ENCODE measurements at places on chromosomes 7 and 10.

DNA sequence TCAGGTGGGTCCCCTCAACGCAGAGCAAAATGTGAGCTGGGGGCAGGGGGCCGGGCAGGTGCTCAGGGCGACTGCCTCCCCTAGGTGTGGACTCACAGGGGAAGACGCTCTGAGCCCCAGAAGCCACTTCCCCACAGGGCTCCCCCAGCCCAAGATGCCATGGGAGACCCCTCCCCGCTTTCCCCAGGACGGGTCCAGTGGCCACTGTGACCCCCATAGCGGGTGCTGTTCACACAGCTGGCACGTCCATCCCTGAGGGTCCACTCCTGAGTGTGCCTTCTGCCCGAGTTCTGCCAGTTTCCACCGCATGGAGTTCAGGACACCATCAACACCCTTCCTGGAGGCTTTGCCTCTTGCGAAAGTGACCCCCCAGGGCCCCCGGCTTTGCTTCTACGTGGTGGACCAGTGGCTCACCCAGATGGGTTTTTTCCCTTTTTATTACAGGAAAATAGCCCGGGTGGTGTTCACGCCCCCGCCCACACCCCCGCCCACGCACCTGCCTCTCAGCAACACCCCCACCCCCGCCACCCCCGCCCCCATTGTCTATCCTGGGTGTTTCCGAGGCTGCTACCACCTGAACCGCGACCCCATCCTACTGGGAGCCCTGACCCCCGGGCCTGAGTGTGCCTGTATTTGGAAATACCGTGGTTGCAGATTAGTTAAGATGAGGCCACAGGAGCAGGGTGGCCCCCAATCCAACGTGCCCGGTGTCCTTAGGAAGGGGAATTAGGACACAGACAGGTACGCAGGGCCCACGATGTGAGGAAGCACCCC is 32.0 kb downstream of the ADAP1 start:
- no peak for DNase-seq

- DNase-seq: no peak
Measured at GRCh38 chr10:100823194-100823593, 77.8 kb downstream of the PAX2 start.

DNA sequence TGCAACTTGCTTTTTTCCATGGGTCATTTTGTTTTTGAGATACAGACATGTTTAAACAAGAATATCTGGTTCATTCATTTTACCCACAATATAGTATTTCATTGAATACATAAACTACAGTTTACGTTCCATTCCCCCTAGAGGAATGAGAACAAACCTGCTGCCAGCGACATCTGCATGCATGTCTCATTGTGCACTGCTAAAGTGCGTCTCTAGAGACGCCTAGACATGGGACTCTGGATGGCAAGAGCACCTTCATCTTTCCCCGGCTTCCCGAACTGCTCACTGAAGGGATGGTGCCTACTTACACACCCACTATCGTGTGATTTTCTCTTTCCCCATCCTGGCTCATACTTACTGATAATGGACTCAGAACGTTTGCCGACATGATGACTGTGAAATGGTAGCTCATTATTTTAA is 1.2 kb upstream of the ZNF777 start:
- DNase-seq: no peak

- no peak for DNase-seq
Measured at GRCh38 chr7:96675548-96675947, 34.1 kb downstream of the SEM1 start.

DNA sequence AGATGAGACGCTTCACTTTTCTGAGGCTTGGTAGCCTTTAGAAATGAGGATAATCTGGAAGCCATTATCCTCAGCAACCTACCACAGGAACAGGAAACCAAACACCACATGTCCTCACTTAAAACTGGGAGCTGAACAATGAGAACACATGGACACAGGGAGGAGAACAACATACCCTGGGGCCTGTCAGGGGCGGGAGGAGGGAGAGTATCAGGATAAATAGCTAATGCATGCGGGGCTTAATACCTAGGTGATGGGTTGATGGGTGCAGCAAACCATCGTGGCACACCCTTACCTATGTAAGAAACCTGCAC is 48.9 kb downstream of the LRGUK start:
- no peak for DNase-seq

DNA sequence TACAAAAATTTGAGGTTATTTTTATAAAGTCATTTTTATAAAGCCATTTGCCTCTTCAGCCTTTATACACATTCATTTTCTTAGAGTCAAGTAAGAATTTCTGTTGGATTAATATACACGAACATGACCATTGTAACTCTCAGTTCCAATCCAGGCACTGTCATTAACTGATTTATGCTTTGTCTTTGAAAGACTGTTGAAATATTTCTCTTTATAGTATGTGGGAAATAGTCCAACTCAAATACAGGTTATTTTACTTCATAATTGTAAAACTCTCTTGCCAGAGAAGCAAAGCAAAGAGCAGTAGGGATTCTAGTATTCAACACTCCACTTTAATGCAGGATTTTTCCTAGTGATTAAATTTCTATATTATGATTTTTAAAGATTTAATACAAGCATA is 36.5 kb upstream of the PAPSS2 start:
- DNase-seq: no peak

DNA sequence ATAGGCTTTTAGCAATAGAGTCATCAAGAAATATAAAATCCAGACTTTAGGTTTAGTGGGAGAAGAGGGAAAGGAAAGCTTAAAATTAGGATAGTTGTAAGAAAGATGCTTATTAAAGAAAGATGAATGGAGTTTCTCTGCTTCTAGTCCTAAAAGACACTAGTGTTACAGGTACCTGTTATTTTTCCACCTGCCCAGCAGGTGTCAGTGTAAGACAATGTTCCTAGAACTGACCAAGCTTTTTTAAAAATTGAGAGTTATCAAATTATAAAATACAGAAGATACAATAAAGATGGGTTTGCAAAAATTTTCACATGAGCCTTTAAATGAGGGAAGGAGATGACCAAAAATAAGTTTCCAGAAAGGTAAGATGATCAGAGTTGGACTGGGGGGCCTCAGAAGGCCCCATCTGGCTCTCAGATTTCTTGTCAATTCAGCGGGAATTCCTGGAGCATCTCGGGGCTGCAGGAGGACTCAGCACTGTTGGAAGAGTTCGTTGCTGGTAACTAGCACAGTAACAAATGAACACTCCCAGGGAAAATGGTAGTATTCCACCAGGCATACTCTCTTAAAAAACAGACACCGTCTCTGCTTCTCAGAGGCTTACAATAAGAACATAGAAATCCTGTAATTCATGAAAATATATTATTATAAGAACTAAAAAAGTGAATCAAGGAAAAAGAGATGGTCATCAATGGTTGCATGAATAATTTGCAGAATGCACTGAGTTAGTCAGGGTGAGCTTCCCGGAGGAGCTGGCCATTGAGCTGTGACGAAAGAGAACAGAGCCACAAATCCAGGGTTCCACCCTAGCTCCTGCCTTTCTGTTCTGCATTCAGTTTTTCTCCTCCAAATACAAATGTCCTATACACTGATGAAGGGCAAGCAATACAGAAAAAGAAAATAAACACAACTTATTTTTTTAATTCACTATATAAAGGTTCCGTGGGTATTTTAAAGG is 71.8 kb upstream of the PIK3CG start:
- DNase-seq: peak; percentile 20

- no peak for DNase-seq
Measured at GRCh38 chr7:155458111-155458877, at the start of gene EN2. Gene EN2 (plus strand): TSS chr7:155458129. CDS start chr7:155458378, 249 bp downstream.

DNA sequence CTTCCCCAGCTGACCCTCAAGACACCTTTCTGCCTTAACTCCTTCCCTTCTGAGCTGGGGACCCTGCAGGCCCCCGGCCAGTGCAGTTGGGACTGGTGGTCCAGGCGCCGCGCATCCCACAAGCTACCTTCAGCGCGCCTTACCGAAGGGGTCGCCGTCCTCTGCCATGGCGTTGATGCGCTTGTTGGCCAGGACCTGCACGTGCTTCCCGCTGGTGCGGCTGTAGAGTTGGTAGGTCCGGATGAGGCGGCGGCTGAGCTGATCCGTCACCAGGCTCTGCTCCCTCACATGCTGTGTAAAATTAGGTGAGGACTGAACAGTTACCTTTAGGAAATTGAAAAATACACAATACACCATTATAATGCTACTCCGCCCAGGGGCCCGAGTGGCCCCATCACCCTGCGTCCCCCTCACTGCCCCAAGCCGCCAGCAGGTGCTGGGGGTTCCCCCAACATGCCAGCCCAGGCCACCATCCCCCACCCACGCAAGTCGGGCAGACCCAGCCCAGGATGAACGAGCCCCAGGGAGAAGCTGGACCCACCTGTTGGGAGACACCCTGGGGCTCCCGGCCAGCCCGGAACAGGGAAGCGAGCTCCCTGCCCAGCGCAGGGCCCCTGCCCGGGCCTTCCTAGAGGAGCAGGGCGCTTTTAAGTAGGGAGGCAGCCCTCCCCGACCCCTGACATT is 1.2 kb downstream of the FGF8 start:
- DNase-seq: no peak

GRCh38 chr7:21572331-21573313 is 29.8 kb downstream of the DNAH11 start:
- no peak for DNase-seq

GRCh38 chr10:118239236-118239630 is 102.9 kb downstream of the FAM204A start:
- no peak for DNase-seq

DNA sequence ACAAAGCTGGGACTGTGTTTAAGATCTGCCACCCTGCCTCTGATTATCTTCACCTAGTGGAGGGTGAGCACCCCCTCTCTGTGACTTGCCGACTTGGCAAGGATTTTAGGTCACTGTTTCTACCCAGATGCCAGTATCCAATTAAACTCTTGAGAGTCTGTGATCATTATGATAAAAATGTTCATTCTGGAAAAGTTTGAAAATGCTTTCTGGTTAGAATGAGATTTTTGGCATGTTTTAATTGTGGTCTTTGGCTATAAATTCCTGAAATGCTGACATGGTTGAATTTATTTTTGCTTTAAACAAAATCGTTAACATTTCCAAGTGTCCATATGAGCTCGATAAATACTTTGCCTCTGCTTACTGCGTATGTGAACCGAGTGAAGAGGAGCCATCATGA is 221.4 kb downstream of the BICC1 start:
- DNase-seq: peak; percentile 91

GRCh38 chr7:40200791-40201190 is 66.0 kb downstream of the SUGCT start:
- peak; percentile 90 for DNase-seq

DNA sequence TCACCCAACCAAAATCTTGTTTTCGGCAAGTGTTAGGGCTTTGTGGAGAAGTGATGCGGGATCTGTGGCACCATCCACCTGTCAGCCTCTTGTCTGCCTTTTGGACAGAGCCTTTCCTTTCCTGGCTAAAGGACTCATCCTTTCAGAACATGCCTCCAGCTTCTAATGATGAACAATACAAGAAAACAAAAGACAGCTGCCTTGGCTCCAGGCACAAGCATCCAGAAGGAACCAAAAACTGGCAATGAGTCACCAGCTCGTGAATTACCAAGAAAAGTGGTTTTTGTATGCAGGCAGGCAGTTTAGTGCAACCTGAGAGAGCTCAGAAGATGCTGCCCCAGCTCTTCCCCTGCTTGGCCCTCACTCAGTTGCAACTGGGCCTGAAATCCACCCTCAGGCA is 84.6 kb upstream of the NAMPT start:
- peak; percentile 34 for DNase-seq

GRCh38 chr7:50397320-50397970 is 52.7 kb downstream of the FIGNL1 start:
- no peak for DNase-seq

- DNase-seq: no peak
Measured at GRCh38 chr7:25143763-25144162, 18.7 kb upstream of the CYCS start.

DNA sequence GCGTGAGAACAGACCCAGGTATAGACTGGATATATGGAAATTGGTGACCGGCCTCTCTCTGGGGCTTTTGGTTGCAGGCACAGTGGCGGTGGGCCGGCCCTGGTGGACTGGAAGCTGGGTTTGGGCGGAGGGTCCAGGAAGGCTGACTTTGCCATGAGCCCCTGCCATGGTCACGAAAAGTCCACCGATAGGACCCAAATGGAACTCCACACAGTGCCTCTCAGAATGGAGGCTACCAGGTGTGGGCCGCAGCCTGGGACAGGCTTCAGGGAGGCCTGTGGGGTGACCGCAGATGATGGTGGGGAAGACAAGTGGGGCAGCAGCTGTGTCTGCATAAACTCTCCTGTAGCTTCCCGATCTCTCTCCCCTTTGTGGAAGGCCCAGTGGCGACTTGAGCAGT is 123.2 kb downstream of the DNAJB6 start:
- DNase-seq: no peak

DNA sequence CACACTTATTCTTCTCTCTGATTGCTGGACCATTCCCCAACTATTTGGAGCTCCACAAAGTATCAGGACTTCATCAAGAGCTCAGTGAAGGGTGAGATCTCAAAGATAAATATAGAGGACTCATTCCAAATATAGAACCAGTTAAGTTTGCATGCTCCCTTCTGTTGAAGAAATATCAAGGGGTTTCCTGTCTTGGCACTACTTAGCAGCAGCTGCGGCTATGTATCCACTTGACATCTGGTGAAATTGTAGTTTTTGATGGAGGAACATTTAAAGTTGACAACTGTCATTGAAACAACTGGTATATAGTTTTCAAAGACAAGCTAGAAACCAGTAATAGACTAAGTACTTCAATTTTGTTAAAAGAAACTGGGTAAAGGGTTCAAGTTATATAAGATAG is 1.0 kb upstream of the SPAG6 start:
- DNase-seq: no peak

DNA sequence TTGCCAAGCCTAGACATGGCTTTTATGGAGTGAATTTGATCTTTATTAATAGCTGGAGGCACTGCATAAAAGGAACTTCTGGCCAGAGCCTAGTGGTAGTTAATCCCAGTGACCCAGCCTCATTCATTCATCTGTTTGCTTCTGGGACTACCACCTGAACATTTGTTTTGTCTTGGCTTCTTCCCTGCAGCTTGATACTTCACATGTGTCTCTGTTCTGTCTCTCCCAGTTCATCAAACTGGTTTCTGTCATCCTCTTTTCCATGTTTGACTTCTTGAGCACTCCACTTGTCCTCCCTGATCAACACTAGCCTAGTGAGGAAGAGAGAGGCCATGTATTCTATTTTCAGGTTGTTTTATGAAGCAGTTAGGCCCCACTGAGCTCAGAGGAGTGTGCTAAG is 163.6 kb downstream of the NRG3 start:
- DNase-seq: no peak

- DNase-seq: no peak
Measured at GRCh38 chr7:7773334-7774309, 55.2 kb upstream of the RPA3 start.

DNA sequence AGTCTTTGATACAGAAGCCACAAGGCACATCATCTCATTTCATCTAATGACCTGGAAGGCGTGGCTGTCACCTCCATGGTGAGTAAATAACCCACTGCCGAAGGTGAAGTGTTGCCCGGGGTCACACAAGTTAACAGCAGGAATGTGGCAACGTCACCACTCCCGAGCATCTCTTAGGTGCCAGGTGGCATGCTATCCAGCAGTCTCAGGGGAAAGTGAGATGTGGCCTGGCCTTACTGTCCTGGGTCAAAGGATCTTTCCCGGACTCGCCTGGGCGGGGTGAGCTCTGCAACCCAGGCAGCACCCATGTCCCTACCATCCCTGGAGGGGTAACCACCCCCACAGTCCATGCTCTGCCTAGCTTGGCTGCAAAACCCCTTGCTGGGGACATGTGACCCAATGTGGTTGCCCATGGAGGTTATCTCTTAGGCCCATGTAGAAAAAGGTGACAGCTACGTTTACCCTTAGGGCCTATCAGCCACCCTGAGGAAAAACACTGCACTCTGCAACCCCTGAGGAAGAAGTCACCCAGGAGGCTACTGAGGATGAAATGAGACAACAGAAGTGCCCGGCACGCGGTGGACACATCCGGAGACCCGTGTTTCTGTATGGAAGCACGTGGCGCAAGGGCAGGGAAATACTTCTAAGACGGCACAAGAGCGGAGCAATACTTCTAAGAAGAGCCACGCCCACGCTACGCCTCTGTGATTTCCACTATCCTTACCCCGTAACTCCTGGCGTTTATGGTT is 52.0 kb downstream of the BAIAP2L1 start:
- no peak for DNase-seq
